ENCODE measurements at places on chromosomes 3 and 15.
A peak's percentile ranks its signal among the peaks of the same experiment; 100 is the strongest.

DNA sequence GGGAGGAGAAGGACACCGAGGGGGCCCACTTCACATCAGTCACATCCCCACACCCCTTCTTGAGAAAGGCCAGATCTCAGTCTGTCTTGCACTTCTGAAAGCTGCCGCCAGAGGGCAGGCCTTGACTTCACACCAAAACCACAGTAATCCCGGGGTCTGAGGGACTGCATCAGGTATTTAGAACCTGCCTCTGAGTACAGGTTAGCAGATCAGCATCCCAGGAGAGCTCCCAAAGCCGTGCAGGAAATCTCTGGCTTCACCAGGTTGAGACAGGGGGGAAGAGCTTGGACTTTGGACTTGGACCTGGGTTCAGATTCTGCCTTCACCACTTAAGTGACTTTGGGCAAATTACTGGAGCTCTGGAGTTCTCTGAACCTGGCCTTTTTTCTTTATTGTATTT is 50.3 kb downstream of the LHFPL4 start:
- peak; percentile 80 for DNase-seq

DNA sequence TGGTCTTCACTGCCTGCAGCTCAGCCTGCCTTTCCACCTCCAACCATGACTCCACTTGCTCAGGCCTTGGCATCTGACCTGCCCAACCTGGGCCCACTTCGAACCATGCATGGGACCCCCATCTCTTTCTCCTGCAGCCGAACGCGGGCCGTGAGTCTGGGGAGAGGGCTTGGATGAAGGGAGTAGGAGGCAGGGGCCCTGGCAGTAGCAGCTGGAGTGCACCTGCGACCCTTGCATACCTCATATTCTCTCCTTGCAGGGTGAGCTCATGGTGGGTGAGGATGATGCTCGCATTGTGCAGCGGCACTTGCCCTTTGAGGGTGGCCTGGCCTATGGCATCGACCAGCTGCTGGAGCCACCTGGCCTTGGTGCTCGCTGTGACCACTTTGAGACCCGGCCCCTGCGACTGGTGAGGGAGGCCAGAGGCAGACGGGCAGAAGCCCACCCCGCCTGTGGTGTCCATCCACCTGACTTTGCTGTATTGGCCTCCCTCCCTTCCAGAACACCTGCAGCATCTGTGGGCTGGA is 13.5 kb downstream of the NT5DC2 start:
- DNase-seq = no peak

- DNase-seq = no peak
These were observed 99.8 kb downstream of the SLMAP start for GRCh38 chr3:57855943-57856342.

- DNase-seq = no peak
These were observed 328.2 kb upstream of the LRRFIP2 start for GRCh38 chr3:37502621-37503020.

GRCh38 chr3:183880121-183880520 is 4.6 kb downstream of the PARL start:
- no peak for DNase-seq

DNA sequence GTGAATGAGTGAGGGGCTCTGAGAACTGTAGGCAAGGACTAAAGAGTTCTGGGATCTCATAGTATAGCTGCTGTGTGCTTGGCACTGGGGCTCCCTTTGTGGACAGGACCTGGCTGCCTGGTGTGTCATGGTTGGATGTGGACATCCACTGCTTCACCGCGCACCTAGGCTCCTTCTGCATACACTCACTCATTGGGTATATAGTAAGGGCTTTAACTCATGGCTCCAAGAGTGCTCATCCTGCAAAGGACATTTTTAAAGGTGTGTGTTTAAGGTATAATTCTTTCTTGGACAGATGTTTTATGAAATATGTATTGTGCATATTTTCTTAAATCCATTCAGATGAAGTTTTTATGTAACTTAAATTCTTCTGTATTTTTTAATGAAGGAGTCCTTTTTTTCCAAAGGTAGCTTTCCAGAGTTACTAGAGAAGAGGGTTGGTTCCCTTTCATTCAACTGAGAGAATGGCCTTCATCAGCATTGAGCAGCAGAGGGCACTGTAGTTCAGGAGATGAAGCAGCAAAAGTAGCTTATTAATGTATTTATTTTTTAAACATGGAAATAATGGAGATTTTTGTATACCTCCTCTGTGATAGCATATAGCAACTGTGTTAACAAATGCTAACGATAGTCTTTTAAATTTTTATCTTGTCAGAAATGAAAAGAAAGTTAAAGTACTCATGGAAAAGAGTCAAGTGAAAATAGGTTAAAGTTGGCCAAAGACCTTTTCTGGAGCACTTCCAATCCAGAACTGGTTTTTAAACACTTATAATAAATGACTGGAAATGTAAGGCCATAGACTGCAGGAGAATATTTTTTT is 25.2 kb downstream of the OXNAD1 start:
- peak; percentile 74 for DNase-seq

- no peak for DNase-seq
These were observed 60.3 kb upstream of the SIAH2 start for GRCh38 chr3:150823277-150823676.

GRCh38 chr15:100100926-100101325 is 240.8 kb downstream of the ADAMTS17 start:
- DNase-seq = no peak

DNA sequence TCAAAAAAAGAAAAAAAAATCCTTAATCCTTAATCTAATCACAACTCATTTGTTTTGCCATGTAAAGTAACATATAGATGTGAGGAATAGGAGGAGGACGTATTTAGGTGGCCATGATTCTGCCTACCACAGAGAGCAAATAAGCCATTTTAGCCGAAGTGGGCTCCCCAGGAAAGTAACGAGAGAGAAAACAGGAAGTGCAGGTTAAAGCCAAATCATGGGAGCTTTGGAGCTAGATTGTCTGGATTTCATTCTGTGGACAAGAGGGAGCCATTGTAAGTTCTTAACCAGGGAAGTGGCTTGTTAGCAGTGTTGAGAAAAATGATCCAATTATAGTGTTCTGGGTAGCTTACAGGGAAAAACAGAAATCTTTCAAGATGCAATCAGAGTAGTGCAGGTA is 9.4 kb downstream of the TMOD2 start:
- DNase-seq = no peak

DNA sequence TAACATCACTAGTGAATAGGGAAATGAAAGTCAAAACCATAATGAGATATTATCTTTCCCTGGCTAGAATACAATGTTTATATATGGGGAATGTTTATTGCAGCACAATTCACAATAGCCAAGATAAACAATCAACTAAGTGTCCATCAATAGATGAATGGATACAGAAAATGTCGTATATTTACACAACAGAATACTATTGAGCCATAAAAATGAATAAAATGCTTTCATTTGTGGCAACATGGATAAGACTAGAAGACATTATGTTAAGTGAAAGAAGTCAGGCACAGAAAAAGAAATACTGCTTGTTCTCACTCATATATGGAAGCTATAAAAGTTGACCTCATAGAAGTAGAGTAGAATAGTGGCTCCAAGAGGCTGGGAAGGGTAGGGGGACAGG is 65.2 kb downstream of the SLC9C1 start:
- no peak for DNase-seq

GRCh38 chr3:111650378-111651275 is 55.5 kb upstream of the ZBED2 start:
- DNase-seq = no peak

Measured in DND-41 (cell line).